Stimulated activated CD4-positive, alpha-beta T cell treated with anti-CD3 and anti-CD28 coated beads, Interleukin-12 subunit alpha, Interleukin-12 subunit beta, amount 100 ng/mL, for 24 hours (primary cell): ENCODE measurements at places on chromosomes 2 and 18.

GRCh38 chr2:143030127-143030526 is 99.1 kb upstream of the ARHGAP15 start:
- no peak for DNase-seq

- DNase-seq: no peak
Measured at GRCh38 chr2:136534811-136535210, 230.5 kb upstream of the THSD7B start.

GRCh38 chr2:198188982-198189381 is 384.6 kb downstream of the PLCL1 start:
- no peak for DNase-seq

DNA sequence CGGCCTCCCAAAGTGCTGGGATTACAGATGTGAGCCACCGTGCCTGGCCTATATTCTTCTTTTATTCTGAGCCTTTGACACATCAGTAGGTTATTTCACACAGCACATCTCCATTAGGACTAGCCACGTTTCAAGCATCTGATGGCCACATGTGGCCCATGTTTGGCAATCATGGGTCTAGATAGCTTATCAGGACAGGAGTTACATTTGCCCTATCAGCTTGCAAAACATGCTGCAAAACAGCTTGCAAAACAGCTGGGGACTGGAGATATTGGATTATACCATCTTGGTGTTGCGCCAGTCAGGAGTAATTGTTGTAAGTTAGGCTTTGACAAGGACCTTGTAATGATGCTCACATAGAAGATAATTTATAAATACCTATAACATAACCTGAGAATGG is 94.9 kb downstream of the GBX2 start:
- no peak for DNase-seq

DNA sequence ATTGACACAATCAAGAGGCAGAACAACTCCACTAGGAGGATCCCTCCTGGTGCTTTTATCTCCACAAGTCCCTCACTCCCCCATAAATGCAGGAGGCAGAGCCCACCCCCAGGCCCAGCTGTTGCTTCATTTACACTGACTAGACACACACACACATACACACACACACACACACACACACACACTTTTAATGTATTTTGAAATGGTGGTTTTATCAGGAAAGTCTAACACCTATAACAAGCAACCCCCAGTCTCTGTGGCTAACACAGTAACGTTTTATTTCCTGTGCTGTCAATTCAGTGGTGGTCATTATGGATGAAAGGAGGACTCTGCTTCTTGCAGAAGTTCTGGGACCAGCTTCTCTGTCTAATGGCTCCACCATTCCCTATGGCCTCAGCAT is 125.4 kb upstream of the FOSL2 start:
- DNase-seq: no peak

DNA sequence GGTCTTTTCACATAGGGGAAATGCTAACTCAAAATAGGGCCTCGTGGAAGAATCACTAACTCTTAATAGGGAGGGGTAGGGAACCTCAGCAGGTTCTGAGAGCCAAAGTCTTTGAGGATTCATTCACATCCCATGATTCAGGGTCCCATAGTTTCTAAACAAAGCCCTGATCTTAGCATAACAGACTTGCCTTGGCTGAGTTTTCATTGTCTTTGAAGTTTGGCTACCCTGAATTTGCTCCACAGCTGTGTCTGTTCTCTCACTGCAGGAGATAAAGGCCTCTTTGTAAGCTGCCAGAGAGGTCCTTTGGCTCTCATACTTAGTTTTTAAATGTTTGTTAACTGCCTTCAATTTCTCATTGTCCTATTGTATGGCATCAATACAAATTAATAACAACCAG is 54.5 kb downstream of the ZDBF2 start:
- DNase-seq: no peak

GRCh38 chr2:30686000-30686399 is 121.2 kb downstream of the CAPN13 start:
- no peak for DNase-seq

DNA sequence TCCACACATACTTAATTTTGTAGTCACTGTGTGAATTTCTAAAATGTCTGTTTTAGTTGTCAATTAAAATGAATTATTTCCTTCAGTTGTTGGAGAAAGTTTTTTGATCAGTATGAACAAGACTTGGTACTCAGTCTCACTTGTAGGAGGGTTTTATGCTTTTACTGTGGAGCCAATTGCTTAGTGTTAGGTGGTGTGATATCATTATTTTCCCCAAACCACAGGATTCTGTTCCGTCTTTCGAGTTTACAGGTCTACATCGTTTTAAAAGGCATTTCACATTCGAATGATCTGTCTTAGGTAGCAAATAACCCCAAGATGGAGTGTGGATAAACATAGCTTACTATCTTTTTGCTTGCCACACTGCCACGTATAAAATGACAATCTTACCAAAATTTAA is 803.1 kb downstream of the SATB2 start:
- no peak for DNase-seq

DNA sequence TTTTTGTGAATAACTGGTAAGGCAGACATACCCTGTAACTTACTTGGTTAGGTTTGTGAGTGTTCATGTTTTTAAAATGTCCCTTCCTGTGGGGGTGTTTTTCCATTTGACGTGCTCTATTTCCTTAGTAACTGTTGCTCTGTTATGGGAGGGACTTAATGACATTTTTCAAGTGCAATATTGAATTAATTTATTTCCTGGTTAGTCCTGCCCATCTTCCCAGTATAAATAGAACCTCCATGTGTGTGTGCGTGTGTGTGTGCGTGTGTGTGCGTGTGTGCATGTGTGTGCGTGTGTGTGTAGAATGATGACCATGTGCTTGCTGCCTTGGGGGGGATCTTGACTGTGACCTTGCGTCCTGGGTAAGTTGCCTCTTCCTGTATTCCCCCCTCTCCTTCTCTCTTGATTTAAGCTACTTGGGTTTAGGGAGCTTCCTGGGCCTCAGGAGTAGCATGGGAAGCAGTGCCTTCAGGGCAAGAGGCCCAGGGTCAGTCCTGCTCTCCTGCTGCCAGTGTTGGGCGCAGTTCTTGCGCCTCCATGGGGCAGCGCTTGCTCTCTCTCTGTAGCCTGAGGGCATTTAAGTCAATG is 163.9 kb downstream of the LDLRAD4 start:
- DNase-seq: no peak

GRCh38 chr18:31049189-31049588 is 6.6 kb upstream of the DSC3 start:
- no peak for DNase-seq

DNA sequence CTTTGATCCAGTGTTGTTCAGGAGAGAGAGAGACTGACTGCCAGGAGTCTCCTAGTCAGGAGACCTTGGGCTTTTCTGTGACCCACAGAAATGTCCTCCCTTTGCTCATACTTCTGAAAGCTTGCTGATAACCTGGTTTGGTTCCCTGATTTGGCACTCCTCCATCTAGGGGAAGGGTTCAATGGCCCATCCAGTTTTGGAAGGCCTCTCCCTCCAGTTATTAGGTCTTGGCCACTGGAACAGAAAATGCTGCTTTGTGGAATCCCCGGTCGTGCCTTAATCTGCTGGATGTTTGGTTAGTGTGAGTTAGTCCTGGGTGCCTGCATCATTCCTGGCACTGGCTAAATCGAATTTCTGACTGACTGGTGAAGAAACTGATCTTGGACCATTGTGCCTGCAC is 35.7 kb downstream of the KDM3A start:
- DNase-seq: no peak

DNA sequence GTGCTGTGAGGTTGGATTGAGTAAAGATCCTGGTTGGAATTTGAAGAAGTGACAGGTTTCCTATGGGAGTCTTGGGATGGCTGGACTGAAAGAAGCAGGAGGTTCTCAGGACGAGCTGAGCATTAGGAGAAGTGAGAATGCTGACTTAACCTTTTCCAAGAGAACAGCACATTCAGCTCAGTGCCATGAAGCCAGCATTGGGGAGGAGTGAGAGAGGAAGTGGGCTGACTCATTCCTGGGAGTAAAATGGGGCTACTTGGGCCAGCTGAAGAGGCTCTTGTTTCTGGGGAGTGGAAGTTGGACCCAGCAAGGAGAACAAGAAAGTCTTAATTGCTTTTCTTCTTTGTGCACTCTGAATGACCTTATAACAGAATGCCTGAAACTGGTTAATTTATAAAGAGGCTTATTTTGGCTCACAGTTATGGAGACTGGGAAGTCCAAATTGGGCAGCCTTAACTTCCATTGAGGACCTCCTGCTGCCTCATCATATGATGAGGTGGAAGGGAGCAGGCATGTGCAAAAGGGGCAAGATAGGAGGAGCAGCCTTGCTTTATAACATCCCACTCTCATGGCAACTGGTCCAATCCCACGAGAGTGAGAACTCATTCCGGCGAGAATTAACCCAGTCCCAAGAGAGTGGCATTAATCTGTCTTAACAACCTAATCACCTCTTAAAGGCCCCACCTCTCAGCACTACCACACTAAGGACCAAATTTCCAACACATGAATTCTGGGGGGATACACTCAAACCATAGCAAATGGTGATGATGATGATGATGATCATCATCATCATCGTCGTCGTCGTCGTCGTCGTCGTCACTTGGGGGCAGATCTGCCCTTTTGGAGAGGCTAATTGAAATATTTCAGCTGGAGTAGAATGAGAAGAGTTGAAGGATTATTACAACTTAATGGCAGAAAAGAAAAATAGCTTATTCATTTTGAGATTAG is 26.1 kb downstream of the DGUOK start:
- no peak for DNase-seq

DNA sequence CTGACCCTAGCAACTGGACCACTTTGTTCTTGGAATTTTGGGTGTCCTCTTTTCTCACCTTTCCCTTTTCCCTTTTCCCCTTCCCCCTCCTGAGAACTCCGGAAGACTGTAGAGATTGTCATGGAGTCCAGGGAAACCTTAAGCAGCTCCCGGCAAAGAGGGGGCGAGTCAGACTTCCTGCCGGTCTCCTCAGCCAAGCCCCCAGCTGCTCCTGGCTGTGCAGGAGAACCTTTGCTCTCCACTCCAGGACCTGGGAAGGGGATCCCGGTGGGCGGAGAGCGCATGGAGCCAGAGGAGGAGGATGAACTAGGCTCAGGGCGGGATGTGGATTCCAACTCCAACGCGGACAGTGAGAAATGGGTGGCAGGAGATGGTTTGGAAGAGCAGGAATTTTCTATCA is 20.5 kb downstream of the SETBP1 start:
- DNase-seq: no peak

- no peak for DNase-seq
Measured at GRCh38 chr2:11598228-11598731, 64.4 kb downstream of the GREB1 start.

DNA sequence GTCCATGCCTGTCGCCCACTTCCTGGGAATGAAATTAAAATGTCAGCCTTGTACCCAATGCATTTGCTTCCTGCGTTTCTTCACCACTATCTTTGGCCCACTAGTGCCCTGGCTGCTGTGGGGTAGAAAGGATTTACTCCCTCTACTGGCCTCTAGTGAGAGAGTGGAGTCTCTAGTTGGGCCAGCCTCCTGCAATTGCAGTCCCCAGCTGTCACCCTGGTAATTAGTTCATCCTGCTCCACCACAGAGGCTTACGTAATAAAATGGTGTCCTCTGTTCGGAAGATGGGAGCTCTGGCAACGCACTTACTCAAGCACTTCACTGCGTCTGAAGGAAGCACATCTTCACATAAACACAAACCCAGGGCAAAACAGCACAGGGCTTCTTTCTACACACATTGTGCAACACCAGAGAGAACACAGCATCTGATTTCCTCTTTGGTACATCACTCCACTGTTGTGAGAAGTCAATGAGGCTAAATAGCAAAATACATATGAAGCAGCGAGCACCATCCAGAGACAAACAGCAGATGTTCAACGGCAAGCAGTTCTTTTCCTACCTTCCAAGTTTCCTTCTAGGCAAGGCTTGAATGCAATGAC is 274.6 kb downstream of the LRATD1 start:
- no peak for DNase-seq

GRCh38 chr2:228135300-228135699 is 46.2 kb downstream of the SPHKAP start:
- no peak for DNase-seq

DNA sequence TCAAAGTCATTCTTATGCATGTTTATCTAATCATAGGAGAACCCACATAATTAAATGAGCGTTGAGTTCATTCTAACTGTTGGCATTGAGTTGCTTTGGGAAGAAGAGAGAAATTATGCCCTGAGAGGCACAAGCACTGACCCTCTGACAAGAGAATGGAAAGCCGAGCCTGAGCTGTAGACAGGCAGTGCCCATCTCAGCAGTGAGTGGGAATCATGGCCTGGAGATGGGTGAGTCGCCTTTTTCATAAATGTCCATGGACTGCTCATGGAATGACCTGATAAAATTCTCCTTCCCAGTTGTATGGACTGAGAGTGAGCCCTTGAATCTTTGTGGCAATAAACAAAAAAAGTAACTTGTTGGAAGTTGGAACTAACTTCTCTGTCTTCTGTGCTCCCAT is 21.4 kb upstream of the MYO3B start:
- no peak for DNase-seq
